Mesenteric fat pad (tissue), 1 donor: ENCODE measurements at places on chromosomes 16 and 17.

- DNase-seq, result no peak
These were observed 42.4 kb downstream of the SYT17 start for GRCh38 chr16:19210280-19210924.

DNA sequence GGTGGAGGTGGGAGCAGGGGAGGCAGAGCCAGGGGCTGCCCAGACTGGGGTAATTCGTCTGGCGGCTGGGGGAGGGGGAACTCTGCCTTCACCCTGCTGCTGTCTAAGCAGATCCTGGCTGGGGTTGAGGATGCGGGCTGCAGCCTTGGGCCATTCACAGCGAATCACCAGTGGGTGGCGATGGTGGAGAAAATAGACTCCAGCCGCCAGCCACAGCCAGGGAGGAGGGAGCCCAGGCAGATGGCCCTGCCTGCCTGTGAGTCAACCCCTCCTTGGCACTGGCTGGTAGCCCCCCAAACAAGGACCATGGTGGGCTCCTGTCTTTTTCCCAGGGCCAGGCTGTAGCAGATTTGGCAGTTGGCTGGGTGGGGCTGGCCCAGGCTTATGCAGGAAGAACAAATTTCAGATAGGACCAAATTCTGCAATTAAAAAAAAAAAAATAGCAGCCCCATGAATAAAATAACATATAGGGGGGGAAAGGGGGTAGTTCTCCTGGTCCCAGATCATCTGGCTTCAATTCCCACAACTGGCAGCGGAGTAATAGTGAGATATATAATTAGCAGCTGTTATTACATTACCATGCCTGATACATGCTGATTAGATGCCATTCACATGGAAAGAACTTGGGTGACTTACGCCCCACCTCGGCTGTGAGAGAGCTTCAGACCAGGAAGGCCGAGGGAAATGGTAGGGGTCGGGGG is 41.5 kb upstream of the CDH5 start:
- DNase-seq, result no peak

DNA sequence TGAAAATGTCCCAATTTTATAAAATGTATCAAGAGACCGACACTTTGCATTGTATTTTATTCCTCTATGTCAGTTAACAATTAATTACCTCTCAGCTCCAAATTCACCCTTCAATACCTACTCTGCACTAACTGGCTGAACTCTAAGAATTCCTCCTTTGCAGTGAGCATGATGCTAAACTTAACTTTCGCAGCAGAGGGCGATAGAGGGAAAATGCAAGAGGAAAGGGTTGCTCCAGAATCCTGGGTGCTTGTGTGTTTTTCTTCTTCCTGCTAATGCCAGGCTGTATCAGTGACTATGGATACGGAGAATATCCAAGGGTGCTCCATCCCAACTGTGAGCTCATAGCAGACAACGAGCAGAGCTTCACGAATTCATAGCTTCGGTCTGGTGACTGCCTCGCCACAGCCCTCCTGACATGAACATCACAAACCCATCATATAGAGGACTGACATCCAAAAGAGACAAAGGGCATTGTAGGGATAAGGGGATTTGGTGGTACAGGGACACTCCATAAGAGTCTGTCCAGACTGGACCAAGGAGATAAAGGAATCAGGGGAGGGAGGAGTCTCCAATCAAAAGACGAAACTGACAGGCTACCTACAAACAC is 172.9 kb downstream of the STX8 start:
- no peak for DNase-seq

DNA sequence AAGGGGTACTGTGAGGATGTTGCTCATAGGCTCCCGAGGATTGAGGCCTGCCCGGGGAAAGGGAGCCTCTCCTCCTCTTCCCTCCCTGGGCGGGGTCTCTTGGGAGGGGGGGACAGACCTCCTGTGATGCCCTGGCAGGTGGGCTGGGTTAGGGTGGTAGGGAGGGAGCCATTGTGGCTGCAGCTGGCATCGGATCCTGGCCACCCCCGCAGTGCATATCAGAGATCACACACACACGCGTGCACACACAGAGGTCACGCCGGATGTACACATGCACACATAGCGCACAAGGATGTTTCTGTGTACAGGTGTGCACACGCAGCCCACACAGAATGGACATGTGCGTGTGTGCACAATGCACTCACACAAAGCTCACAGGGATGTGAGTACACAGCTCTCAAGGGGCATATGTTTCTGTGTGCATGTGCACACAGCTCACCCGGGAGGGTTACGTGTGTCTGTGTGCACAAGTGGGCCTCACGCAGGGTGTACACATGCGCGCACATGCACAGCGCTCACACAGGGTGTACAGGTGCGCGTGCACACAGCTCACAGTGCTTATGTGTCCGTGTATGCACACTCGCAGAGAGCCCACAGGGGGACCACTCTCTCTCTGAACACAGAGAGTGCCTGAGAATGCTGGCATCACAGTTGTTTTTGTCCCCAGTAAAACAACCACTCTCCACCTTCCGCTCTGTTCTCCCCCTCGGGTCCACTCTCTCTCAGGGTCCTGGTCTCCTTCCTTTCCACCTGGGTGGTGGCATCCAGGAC is 2.4 kb downstream of the GJD3 start:
- DNase-seq, result no peak
